ENCODE measurements at places on chromosomes 6 and 20.

GRCh38 chr20:32396646-32397160 is 38.6 kb downstream of the ASXL1 start:
- no peak for DNase-seq

DNA sequence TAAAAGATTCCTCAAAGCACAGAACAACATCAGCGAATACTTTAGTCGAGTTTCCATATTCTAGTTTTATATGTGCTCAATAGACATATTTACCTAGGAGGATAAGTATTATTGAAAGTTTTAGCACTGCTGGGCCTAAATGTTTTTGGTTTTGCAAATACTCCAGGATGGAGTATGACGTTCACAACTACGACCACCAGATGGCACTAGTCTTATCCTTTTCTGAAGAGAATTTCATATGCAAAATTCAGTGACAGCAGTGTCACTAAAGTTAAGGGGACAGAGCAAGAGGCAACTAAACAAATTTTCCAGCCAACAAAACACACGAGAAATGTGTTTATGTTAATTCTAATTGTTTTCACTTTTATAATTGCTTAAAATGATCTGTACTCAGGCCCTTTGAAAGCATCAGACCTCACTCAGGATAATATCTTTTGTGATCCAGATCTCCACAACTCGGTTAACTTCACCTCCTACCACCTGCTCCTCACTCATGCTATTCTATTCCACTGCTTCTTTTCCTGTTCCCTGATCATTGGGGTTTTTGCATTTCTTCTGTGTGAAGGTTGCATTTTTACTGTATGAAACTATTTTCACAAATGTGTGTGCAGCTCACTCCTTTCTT is 220.8 kb downstream of the TRDN start:
- DNase-seq = peak; percentile 71

- DNase-seq = no peak
Observed at GRCh38 chr20:43838703-43839060, 76.0 kb upstream of the TOX2 start.

DNA sequence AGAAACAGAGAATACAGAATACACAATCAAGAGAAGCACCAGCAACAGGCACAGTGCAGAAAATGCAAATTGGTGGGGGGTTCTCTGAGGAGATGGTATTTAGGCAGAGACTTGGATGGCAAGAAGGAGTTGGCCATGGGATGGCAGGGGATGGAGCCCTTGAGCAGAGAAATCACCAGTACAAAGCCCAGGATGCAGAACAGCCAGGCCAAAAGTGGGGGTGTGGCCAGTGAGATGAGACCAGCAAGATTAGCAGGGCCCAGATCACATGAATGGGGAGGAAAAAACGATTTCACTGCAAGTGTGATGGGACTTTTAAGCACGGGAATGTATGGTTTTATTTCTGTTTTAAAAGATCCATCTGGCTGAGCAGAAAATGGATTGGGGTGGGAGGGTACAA is 63.4 kb downstream of the TRAM2 start:
- no peak for DNase-seq

DNA sequence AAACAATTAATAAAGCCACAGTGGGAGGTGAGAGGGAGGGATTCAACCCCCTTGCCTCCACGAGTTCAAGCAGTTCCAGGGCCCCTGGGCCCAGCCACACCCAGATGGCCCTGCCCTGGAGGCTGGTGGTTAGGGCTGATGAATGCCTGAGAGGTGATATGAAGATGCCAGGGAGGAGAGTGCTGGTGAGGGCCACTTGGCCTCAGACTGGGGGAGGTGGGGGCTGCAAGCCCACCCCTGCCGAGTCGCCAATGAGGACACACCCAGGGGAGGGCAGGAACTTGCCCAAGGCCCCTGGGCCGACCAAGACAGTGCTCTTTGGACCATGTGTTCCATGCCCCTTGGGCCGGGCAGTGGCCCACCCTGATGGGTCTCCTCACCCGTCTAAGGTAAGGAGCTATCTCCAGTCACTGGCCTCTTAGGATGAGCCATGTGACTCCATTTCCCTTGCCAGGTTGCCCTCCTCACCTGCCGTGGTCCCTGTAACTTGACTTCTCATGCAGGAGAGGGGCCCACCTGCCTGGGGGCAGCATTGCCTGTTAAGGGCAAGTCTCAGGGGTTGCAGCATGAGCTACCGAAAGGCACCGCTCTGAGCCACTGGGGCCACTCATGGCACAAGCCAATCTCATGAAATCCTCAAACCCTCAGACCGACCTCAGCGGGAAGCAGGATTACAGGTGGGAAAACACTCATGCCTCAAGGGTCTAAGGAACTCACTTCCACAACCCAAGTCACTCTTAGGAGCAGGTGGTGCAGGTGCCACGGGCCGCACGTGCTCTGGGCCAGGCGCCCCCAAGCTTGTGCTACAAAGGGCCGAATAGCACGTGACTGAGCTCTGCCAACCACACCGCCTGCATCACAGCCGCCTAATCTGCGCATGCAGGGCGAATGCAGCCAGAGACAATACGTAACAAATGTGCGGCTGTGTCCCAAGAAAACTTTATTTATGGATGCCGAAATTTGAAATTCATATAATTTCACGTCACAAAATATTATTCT is 147.4 kb upstream of the MLN start:
- DNase-seq = no peak

DNA sequence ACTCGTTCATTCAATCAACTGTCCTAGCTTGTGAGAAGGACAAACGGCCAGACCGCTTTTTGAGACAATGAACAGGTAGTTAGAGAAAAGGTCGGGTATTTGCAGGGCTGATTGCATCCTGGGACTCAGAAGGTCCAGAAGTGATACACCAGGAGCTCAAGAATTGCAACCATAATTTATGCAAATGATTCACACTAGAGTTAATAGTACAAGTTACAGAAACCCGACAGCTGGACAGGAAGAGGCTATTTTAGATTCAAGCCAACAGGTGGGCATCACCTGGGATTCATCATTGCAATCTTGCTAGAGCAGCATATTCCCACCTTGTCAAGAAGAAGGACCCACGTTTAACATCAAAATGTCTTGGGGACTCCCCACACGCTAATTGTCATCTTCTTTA is 83.5 kb downstream of the TNFAIP3 start:
- DNase-seq = no peak

- DNase-seq = no peak
Observed at GRCh38 chr6:69391106-69391505, 405.7 kb downstream of the LMBRD1 start.

- peak; percentile 96 for DNase-seq
Observed at GRCh38 chr6:116268589-116269293, 11.0 kb downstream of the TSPYL1 start.

- DNase-seq = no peak
Observed at GRCh38 chr20:15485519-15485918, 1087.7 kb downstream of the KIF16B start.

DNA sequence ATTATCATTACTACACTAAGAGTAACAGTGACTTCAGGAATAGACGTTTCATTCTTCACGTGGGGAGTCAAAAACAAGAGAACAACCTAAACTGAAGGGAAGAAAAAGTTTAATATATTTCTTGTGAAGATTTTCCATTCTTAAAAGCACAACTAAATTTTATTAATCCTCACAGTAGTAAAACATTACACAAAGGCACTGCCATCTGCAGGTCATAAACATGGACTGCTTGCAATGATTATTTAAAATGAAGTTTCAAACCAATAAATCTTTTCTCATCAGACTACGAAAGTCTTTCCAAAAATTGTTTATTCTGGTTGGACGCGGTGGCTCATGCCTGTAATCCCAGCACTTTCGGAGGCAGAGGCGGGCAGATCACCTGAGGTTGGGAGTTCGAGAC is 2.6 kb downstream of the NCOA5 start:
- peak; percentile 25 for DNase-seq

DNA sequence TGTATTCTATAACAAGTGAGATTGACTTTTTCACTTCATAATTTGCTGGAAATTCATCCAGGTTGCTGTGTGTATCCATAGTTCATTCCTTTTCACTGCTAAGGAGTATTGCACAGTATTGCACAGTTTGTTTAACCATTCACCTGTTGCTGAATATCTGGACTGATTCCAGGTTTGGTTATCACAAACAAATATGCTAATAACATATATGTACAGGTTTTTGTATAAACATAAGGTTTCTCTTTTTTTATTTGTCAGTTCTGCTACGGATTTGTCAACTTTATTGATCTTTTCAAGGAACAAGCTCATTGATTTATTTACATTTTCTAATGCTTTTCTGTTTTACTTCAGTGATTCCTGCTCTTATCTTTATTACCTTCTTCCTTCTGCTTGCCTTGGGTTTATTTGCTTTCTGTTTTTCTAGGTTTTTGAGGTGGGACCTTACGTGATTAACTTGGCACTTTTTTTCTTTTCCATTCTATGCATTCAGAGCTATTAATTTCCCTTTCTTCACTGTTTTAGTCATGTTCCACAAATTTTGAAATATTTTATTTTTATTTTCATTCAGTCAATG is 117.0 kb upstream of the OGFRL1 start:
- no peak for DNase-seq

DNA sequence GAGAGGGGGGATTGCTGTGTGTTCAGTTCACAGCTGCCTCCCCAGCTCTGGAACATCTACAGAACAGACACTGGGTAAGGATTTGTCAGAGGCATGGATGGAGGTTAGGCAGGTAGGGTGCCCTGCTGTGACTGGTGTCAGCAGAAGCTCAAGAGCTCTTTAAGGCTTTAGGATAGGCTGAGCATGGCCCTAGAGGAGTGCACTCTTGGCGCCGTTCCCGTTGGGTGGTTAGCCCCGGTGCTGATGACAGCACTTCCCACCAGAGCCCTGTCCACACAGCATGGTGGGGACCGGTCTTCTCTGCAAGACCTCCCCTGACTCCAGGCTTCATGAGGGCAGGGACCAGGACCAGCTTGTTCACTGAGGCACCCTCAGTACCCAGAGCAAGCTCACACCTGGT is 262.0 kb downstream of the BMP7 start:
- DNase-seq = no peak

- no peak for DNase-seq
Observed at GRCh38 chr6:5541751-5542432, 280.6 kb downstream of the FARS2 start.

GRCh38 chr6:45170309-45170708 is 157.8 kb upstream of the RUNX2 start:
- DNase-seq = no peak

GRCh38 chr6:104711371-104711770 is 148.3 kb downstream of the HACE1 start:
- DNase-seq = no peak

DNA sequence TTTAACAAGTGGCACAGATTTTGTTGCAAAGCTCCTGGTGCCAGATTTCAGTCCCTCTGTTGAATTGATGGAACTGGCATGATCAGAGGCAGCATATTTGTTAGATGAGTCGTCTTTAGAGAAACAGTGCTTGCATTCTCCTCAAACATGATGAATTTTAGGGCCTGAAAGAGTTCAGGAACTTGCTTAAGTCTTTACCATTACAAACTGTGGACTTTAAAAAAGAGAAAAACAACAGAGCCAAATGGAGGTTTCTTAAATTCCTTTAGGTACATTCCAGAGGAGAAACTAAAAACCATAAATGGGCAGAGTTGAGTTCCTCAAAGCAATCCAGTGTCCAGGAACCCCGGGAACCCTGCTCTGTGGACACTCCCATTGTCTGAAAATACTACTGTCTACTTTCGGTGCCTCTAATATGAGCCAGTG is 2.5 kb downstream of the GTF2H5 start:
- DNase-seq = no peak

- DNase-seq = no peak
Observed at GRCh38 chr6:112160745-112161144, 73.4 kb downstream of the FAM229B start.

- no peak for DNase-seq
Observed at GRCh38 chr6:147067184-147067583, 137.0 kb upstream of the STXBP5 start.

GRCh38 chr20:10555865-10556308 is 117.9 kb downstream of the JAG1 start:
- DNase-seq = no peak

DNA sequence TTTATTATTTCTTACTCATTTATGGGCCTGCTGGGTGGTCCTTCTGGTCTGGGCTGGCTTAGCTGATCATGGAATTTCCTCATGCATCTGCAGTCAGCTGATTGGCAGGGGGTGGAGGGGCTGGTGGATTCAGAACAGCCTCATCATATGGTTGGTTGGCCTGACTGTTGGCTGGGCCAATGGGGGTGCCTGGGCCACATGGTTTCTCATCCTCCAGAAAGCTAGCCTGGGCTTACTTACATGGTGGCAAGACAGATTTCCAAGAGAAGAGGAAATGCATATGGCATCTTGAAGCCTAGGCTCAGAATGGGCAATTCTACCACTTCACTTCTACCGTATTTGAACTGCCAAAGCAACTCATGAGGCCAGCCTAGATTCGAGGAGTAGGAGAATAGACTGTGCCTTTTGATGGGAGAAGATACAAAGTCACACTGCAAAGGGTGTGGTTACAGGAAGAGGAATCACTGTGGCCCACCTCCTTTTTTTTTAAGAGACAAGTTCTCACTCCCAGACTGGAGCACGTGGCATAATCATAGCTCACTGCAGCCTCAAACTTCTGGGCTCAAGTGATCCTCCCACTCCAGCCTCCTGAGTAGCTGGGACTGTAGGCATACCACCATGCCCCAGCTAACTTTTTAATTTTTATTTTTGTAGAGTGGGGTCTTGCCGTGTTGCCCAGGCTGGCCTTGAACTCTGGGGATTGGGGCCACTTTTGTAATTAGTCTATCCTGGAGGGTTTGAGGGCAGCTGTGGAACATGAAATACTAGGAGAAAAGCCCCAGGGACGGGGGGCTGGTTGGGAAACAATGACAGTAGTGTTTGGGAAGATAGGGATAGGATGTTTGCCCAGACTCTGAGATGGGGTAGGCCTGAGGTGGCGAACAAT is 47.6 kb upstream of the RNF24 start:
- no peak for DNase-seq

DNA sequence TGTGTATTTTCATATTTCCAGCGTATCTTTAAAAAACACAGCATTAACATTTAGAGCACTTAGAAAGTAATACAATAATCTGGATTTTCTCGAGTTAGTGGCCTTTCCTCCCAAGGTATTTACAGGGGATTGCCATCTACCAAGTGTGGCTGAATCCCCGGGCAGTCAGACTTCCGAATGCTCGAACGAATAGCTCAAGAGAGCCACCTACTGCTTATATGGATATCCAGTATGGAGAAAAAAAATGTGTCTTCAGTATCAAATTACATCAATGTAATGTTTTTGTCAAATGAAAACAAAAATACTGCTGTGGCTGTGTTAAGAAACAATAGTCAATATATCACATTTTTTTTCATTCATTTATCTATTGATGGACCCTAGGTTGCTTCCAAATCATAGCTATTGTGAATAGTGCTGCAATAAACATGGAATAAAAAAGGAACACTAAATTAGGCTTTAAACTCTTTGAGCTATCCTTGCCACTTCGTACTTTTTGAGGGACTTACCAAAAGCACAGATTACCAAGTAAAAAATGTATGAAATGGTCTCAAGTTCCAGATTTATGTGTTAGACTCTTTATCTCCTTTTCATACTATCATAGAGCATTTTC is 654.5 kb upstream of the PTCHD4 start:
- DNase-seq = peak; percentile 73

DNA sequence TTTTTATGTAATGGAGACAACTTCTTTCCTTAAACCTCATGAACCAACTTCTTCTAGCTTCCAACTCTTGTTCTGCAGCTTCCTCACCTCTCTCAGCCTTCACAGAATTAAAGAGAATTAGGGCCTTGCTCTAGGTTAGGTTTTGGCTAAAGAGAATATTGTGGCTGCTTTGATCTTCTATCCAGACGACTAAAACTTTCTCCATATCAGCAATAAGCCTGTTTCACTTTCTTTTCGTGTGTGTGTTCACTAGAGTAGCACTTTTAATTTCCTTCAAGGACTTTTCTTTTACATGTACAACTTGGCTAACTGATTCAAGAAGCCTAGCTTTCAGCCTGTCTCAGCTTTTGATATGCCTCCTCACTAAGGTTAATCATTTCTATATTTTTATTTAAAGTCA is 596.1 kb upstream of the NRSN1 start:
- DNase-seq = no peak
